Activated T-helper 1 cell treated with anti-CD3 and anti-CD28 coated beads, Interleukin-2, amount 50 U/mL, for 16 hours (primary cell): ENCODE measurements at places on chromosomes 2 and 18.

DNA sequence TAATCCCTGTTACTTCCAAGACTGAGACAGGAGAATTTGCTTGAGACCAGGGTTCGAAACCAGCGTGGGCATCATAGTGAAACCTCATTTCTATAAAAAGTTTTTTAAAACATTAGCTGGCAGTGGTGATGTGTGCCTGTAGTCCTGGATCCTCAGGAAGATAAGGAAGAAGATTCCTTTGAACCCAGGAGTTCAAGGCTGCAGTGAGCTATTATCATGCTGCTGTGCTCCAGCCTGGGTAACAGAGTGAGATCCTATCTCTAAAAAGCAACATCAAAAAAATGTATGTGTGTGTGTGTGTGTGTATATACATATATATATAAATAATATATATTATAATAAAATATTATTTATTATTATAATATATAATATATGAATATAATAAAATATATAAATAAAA is 1417.6 kb upstream of the CDH2 start:
- DNase-seq: no peak

DNA sequence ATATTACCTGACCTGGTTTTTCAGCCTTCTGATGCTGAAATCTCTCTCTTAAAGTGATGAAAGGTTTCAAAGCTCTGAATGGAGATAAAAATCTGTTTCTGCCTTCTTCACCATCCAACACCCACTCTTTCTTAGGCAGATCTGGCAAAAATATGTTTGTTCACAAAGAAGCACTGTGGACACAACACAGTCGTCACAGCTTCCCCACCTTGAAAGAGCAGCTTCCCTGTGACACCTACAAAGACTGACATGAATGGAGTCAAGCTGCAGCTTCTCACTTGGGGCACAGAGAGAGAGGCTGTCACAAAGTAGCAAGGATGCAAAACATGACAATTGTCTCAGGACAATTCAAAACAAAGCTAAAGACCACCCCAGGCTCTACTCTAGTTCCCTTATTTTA is 86.5 kb downstream of the ICOS start:
- no peak for DNase-seq

DNA sequence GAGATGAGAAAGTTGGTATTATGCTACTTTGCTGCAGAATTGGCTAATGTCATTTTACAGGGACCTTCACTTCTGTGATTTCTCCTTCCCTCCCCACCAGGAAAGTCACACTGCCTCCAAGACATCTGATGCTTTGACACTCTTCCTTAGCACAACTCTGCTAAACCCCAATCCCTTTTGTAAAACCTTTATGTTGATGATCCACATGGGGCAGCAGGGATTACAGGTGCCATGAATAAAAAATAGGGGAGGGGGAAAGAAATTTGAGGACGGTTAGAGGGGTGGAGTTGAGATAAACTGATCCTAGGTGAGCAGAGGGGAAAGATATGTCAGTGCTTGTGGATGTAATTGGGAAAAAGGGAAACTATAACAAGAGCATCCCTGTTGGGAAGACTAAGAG is 26.4 kb downstream of the CCNT2 start:
- no peak for DNase-seq

- no peak for DNase-seq
These were observed 1702.6 kb upstream of the LRRTM1 start for GRCh38 chr2:82007071-82007664.

GRCh38 chr2:98478088-98478551 is 33.5 kb downstream of the INPP4A start:
- DNase-seq: no peak
